NCI-H1105 treated with DMSO at 0.1 percent for 48 hours (cell line): ENCODE measurements at places on chromosomes 1 and 21.

DNA sequence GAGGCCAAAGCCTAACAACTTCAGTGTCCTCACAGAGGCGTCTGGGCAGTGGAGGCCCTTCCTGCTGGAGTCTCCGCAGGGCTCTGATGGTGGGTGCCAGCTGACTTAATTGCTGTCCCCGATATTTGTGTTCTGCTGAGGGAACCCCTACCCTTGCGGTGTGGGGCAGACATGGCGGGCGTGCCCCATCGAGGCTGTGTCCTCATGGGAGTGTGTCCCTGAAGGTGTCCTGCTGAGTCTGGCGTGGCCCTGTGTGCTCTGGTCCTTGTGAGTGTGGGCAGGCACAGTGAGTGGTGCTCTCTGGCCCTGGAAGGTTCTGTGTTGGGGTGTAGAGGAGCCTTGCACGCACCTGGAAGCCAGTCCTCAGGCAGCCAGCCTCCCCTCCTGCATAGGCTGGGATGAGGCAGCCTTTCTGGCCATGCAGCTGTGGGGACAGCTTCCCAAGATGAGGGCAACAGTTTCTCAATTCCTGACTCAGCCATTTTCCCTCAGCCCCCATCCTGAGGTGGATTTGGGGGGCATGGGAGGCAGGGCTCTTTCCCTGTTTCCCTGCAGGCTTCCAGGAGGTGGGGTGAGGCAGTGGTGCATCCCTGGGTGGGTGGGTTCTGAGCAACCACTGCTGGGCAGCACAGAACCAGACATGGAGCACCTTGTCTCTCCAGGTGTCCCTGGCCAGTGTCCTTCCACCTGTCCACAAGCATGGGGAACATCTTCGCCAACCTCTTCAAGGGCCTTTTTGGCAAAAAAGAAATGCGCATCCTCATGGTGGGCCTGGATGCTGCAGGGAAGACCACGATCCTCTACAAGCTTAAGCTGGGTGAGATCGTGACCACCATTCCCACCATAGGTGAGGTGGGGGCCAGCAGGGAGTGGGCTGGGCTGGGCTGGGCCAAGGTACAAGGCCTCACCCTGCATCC, 6.5 kb downstream of the C1orf35 start:
- no peak for DNase-seq

- no peak for DNase-seq
Measured at GRCh38 chr1:13451399-13451965, 41.2 kb downstream of the PRAMEF20 start.

- no peak for DNase-seq
Measured at GRCh38 chr1:217096200-217096599, 373.0 kb upstream of the ESRRG start.

- no peak for DNase-seq
Measured at GRCh38 chr1:245942856-245943255, 564.2 kb downstream of the SMYD3 start.

DNA sequence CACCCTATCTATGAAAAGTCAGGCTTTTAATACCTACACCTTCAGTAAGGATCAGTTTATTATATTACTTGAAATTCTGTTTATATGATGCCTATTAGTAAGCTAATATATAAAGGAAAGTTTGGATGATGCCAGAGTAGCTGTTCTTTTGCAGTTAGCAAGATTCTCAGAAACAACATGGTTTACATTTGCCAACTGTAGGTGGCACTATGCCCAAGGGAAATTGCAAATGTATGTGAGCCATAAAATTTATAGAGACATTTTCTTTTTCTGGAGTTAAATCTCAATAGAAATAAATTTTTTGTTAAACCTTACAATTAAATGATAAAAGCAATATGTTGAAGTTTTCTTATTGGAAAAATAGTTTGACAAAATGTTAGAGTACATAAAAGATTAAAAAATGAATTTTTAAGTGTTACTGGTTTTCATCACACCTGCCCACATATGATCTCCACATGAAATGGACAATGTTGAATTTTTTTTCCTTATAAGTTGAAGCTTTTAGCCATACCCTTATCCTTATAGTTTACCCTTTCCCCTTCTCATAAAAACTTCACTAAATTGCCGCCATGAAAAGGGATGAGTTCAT, 32.1 kb upstream of the EPHX4 start:
- DNase-seq, result peak; percentile 58

GRCh38 chr1:115343200-115343737, 5.2 kb upstream of the NGF start:
- no peak for DNase-seq

- no peak for DNase-seq
Measured at GRCh38 chr1:64453688-64454087, 16.2 kb upstream of the CACHD1 start.

- no peak for DNase-seq
Measured at GRCh38 chr1:62732331-62732730, 44.1 kb upstream of the DOCK7 start.

DNA sequence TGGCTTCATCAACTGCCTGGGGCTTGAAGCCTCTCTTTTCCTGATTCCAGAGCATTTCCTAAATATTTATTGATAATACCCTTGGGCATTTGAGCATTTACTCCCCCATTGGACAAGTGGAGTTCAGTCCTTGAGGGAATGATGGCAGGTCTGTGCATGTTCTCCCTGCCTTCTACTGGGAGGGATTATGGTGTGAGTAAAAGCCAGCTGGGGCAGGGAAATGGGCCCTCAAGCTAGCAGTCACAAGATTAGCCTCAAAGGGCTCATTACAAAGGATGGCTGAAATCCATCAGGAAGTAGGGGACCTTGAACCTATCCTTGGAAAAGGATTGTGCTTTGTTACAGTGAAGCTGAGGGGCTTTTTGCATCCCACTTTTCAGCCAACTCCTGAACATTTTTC, 24.2 kb upstream of the OSBPL9 start:
- no peak for DNase-seq

DNA sequence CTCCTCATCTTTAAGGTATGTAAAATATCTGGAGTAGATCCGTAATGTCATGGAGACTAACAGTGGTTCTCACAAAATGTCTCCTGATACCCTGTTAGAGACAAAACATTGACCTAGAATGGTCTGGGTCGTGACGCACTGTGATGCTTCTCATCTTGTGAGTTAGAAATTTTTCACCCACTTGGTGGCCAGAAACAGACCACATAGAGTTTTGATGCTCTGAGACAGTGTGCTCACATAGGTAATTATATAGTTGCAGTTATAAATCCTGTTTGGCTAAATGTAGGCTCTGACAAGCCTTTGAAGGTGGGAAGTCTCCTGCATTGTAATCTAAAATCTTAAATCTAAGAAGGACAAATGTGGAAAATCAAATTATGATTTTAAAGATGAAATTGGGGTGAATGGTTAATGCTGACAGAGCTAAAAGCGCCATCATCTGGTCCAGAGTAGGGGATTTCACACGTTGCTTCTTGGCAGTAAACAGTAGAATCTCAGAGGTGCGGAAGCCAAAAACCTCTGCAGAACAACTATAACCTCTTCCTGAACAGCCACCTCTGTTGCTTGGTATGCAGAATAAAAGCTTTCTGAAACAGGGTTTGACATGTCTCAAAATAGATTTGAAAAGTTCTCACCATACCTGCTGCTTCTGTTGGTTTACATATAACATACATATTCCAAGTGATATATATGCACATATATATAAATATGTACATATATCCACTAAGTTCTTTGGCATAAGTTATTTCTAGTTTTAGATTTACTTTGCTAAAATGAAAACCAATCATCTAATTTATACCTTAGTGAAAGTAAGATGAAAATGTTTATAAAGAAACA, 17.1 kb downstream of the RPAP2 start:
- DNase-seq, result no peak

DNA sequence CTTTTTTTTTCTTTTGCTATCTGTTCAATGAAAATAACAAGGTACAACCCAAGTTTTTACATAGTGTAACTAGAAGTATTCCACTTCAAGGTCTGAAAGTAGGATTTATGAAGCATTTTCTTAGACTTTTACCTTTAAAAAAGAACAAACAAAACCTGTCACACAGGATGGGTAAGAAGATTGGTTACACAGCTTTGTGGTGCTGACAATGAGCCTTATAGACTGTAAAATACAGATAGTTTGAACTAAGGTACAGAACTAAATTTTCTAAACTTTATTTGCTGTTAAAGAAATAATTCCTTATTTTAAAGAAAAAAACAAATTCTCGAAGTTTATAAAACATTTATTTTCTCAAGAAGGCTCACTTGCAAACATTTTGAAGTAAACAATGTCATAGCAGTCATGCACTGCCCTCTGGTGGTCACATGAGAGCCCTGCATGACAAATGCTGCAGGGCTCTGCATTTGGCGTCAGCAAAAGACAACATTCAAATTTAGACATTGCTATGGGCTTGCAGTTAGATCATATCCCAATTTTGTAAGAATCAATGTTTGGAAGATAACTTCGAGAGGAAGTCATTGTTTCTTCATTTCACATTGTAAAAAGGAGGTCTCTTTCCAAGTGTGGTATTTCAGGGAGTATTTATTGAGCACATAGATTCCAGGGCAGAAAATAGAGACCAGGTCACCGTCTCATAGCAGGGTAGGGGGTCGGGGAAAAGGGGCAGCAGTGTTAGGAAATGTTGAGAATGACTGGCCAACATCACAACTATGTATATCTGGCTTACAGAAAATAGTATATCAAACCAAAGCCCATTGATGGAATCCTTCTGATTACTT, 115.3 kb upstream of the FMN2 start:
- peak; percentile 16 for DNase-seq

DNA sequence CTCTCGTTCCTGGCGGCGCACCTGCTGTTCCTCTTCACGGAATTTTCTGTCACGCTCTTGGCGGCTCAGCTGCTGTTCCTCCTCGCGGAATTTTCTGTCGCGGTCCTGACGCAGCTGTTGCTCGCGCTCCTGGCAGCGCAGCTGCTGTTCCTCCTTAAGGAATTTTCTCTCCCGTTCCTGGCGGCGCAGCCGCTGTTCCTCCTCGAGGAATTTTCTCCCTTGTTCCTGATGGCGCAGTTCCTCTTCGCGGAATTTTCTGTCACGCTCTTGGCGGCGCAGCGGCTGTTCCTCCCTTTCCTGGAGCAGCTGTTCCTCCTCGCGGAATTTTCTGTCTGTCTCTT, 6.4 kb downstream of the TCHH start:
- DNase-seq, result no peak

GRCh38 chr1:47317841-47318240, 3.9 kb upstream of the STIL start:
- DNase-seq, result no peak

GRCh38 chr1:84426376-84426775, 28.1 kb downstream of the DNASE2B start:
- no peak for DNase-seq

DNA sequence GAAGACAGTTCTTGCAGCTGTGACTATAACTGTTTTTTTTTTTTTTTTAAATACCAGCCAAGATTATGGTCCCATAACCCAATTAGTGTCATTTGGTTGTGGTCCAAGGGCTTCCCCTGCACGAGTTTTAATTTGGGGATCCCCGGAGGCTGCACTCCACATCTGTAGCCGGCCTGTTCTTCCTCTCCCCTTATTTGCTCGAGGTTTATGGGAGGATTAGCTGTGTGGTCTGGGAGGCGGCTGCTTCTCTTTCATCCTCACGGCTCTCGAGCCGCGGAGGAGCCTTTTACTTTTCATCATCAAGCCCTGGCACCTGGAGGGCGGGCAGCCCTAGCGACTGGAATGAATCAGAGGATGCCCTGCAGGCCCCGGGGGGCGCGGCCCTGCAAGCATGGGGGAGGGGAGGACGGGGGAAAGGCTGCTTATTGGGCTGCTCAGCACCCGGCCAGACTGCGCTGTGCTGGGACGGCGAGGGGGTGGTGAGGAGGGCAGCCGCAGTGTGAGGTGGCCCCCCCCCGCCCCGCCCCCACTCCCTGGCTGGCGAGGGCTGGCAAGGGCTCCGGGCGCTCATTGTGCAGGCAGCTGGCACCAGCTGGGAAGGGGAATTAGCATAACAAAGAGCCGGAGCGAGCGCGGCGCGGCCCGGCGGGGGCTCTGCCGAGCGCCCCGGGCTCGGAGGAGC, 18.5 kb downstream of the SERTAD4 start:
- DNase-seq, result peak; percentile 95
